ENCODE measurements at places on chromosomes 2 and 18. TPM values are rescaled to one million over a fixed set of nuclear protein-coding genes. Genes with fewer than 3 reads are reported as not detected.

The TRIM43 gene
- not detected for total RNA-seq

The ICOS gene
- not detected for total RNA-seq

The SCN7A gene
- not detected for total RNA-seq

The EGR4 gene
- total RNA-seq: 0.28 TPM

The PLB1 gene
- 1.3 TPM for total RNA-seq

The MROH2A gene
- total RNA-seq: 0.10 TPM

The CAD gene
- total RNA-seq: 66.8 TPM

The APCDD1 gene
- total RNA-seq: not detected

The NAT8 gene
- total RNA-seq: not detected

The DYNC1I2 gene
- 68.9 TPM for total RNA-seq

The BOLL gene
- total RNA-seq: not detected

The TEKT4 gene
- total RNA-seq: not detected

The SNTG2 gene
- total RNA-seq: not detected

The NCKAP5 gene
- total RNA-seq: 1.3 TPM

The CNDP1 gene
- total RNA-seq: not detected

The CCDC138 gene
- total RNA-seq: 9.8 TPM

The EMILIN1 gene
- 0.36 TPM for total RNA-seq

The C2orf78 gene
- not detected for total RNA-seq

The RNF125 gene
- total RNA-seq: 0.28 TPM

The ATF2 gene
- total RNA-seq: 21.9 TPM

The CPS1 gene
- 6.1 TPM for total RNA-seq

The GKN1 gene
- total RNA-seq: 0.73 TPM

The ANO7 gene
- total RNA-seq: 2.5 TPM

The HOXD8 gene
- total RNA-seq: 6.6 TPM

The ASIC4 gene
- 0.08 TPM for total RNA-seq

The SIGLEC15 gene
- total RNA-seq: 0.09 TPM

The GDF7 gene
- 0.03 TPM for total RNA-seq

The IL1B gene
- 0.18 TPM for total RNA-seq

The RAMP1 gene
- not detected for total RNA-seq

The LYG1 gene
- 2.0 TPM for total RNA-seq

The CENPA gene
- total RNA-seq: 52.8 TPM

The STARD6 gene
- not detected for total RNA-seq

The MLPH gene
- total RNA-seq: 289 TPM

The TMEM163 gene
- 0.12 TPM for total RNA-seq

The GREB1 gene
- total RNA-seq: 2.8 TPM

The SCN1A gene
- not detected for total RNA-seq

The CXCR1 gene
- not detected for total RNA-seq

The CPO gene
- total RNA-seq: not detected

The KLHL41 gene
- total RNA-seq: 0.30 TPM

The PRLH gene
- not detected for total RNA-seq

The PDE11A gene
- 0.58 TPM for total RNA-seq

The FMNL2 gene
- 30.8 TPM for total RNA-seq

The SCN9A gene
- total RNA-seq: 5.1 TPM

The TAF4B gene
- total RNA-seq: 5.4 TPM

The DPP4 gene
- total RNA-seq: 0.76 TPM

Data from A549 treated with CpdA at 1 μM for 4 hours (cell line).